ENCODE measurements at places on chromosomes 7 and 10.

GRCh38 chr10:5752301-5752871 is 60.8 kb downstream of the GDI2 start:
- DNase-seq: no peak

GRCh38 chr7:23021596-23021995 is 7.7 kb upstream of the HYCC1 start:
- no peak for DNase-seq

DNA sequence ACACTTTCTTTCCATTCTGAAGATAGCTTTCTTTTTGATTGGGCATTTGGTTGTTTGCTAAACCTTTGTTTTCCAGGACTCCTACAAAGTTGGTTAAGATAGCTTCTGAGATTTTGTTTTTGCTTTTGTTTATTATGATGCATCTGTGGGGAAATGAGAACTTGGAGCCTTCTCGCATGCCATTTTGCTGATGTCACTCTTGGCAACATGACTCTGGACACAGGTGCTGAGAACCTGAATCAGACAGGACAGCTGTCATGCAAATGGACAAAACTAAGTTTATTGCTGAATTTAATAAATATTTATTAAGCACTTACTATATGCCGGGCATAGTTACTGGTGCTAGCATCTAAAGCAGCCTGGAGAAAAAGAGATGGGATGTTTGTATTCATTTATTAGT is 274.1 kb downstream of the ZEB1 start:
- no peak for DNase-seq

DNA sequence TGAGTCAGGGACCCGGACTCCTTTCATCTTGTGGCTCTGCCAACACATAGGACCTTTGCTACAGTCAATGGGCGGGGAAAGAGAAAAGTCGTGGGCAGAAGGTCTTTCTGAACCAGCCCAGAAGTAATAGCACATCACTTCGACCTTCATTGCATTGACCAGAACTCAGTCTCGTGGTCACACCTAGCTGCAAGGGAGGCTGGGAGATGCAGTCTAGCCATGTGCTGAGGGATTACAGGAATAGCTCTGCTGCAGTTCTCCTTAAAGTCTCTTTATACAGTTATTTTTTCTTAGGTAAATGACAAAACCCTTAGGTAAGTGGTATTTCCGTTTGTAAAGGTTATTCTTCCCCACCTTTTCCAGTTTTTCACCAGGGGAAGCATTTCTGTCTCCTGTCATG is 25.4 kb downstream of the WIPF3 start:
- DNase-seq: no peak

- peak; percentile 70 for DNase-seq
Observed at GRCh38 chr10:94358480-94358879, 4.3 kb downstream of the NOC3L start.

- DNase-seq: no peak
Observed at GRCh38 chr10:130022086-130022485, 58.0 kb upstream of the EBF3 start.

GRCh38 chr10:29245476-29245875 is 43.4 kb upstream of the LYZL1 start:
- no peak for DNase-seq

Measured in Caki2 (cell line).